ENCODE measurements at places on chromosomes 16 and 17.

- DNase-seq, result no peak
These were observed 141.8 kb downstream of the KATNIP start for GRCh38 chr16:27691721-27692120.

- DNase-seq, result no peak
These were observed 10.5 kb downstream of the NXN start for GRCh38 chr17:968812-969730.

DNA sequence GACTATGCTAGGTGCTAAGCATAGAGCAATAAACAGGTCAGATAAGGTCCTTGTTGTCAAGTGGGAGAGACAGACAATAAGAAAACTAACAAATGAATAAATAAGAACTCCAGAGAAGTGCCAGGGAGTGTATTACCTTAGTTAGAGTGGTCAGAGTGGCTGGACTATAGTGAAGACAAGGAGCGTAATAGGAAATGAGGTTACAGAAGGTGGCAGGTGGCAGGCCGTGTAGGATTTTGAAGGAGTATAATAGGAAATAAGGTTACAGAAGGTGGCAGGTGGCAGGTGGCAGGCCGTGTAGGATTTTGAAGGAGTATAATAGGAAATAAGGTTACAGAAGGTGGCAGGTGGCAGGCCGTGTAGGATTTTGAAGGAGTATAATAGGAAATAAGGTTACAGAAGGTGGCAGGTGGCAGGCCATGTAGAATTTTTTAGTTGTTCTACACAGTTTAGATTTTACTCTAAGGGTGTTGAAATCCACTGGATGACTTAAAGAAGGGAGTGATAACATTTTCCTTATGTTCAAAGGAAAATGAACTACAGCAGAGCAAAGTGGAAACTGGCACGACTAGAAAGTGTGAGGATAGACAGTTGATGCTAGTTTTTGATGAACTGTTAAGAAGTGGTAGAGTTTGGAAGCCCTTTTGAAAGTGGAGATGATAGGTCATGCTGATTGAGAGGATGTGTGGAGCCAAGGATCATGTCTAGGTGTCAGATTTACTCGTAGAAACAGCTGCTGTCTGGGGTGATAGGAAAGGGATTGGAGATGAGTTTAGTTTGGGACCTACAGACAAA is 3.6 kb upstream of the KRTAP3-1 start:
- DNase-seq, result no peak

- no peak for DNase-seq
These were observed 398.5 kb downstream of the RBFOX1 start for GRCh38 chr16:7731141-7731540.

- no peak for DNase-seq
These were observed 12.0 kb downstream of the MYL4 start for GRCh38 chr17:47221154-47221553.

DNA sequence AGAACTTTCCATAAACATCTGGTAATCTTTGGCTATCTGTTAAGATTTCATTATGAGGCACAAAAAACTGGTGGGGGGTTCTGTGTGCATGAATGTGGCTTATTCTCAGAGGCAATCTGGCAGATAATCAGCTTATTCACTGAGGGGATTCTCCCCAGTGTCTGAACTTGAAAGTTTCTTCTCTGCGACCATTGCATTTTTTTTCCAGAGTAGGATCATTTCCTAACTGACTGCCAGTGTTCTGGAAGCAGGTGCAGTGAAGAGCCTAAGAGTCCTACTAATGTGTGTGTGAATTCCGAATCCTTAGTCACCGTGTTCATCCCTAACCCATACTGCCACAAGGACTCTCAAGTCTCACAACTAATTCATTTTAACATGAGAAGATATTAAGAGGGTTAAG is 64.9 kb upstream of the LRRC37A3 start:
- DNase-seq, result no peak

- DNase-seq, result no peak
These were observed 9.8 kb downstream of the PSKH1 start for GRCh38 chr16:67902831-67903230.

GRCh38 chr16:3729161-3730112 is 12.1 kb upstream of the TRAP1 start:
- no peak for DNase-seq

DNA sequence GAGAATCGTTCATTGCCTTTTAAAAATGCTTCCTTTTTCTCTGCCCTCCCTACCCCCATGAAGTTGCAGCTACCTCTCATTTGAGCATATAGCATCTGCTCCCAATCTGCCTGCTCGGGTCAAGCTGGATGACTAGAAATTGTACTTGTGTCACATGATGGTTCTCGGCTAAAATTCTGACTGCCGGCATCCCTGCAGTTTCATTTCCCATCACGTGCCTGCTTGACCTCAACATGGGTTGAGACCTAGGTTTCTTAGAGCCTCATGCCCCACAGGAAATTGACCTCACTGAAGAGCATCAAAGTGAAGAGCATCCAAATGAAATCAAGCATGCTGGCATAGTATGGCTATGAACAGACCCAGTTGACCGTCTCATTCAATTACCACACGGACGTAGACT is 581.6 kb upstream of the PSMD7 start:
- DNase-seq, result no peak

DNA sequence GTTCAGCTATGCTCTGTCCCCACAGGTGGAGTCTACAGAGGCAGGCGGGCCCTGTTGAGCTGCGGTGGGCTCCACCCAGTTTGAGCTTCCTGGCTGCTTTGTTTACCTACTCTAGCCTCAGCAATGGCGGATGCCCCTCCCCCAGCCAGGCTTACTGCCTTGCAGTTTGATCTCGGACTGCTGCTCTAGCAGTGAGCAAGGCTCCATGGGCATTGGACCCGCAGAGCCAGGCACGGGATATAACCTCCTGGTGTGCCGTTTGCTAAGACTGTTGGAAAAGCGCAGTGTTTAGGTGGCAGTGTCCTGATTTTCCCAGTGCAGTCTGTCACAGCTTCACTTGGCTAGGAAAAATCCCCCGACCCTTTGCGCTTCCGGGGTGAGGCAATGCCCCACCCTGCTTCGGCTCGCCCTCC is 89.1 kb downstream of the BCAS3 start:
- no peak for DNase-seq

DNA sequence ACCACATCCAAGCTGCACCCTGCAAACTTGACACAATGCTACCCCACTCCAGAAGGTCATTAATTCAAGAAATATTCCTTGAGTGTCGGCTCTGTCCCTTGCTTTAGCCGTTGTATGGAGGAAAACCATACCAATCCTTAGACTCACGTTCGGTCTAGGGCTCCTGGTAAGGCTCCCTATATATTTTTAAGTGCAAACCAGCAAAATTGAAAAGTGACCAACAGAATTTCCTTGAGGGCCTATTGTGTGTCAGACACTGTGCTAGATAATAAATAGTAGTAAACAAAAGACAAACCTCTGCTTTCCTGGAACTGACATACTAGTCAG is 390 bp upstream of the BBS2 start:
- no peak for DNase-seq

DNA sequence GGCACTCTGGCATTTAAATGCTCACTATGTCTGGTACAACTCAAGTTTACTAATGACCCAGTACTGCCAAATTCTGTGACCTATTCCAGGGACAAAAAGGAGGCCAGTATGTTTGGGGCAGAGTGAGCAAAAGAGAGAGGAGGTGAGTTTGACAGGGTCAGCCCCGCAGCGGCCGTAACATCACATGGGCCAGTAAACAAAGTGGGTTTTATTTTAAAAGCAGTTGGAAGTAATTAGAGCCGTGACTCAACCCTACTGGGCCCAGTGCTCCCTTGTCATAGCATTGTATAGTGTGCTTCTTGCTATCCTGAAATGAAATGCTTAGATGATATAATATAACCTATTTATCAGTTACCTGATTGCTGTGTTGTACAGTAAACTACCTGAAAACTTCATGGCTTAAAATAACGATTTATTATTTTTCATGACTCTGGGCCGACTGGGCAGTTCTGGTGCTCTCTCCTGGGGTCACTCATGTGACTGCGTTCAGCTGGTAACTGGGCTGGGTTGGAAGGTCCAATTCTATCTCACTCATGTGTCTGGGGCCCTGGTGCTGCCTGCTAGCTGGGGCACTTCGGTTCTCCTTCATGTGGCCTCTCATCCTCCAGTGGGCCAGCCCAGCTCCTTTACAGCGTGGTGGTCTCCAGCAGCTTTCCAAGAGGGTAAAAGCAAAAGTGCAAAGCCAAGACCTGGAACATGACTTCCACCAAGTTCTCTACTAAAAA is 27.4 kb downstream of the IQCK start:
- no peak for DNase-seq

GRCh38 chr17:75979705-75980187 is 706 bp downstream of the TEN1 start:
- no peak for DNase-seq

GRCh38 chr16:74160759-74161158 is 135.9 kb upstream of the PSMD7 start:
- DNase-seq, result no peak

DNA sequence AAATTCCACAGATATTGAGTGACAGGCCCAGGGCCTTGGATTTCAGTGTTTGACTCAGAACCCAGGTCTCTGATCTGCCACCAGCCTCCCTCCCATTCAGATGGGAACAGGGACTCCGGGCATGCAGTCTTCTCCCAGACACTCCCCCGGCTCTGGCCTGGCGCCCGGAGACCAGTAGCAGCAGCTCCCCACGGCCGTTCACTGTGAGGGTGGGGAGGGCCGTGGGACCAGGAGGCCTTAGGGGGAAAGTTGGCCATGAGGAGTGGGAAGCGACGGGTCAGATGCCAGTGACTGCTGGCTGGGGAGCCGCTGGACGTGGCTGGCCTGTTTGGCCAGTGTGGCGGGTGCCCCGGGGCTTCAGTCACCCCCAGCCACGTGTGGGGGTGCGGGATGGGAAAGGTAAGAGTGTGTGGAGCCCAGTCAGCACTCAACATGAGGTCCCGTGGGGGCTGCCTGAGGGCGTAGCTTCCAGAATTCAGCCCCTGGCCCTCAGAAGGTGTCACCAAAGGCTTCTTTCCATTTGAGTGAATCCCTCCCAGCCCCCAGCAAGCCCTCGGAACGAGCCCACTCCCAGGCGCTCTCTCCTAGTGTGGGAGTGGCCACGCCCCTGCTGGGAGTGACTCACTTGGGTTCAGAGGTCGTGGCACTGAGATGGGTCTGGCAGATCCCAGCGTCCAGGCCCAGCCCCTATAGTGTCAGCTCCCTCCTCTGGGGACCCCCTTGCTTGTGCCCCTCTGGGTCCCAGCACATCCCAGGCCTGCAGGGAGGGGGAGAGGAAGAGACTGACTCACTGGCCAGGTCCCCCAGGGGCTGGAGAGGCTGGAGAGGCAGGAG is 309.4 kb downstream of the SEC14L1 start:
- no peak for DNase-seq

DNA sequence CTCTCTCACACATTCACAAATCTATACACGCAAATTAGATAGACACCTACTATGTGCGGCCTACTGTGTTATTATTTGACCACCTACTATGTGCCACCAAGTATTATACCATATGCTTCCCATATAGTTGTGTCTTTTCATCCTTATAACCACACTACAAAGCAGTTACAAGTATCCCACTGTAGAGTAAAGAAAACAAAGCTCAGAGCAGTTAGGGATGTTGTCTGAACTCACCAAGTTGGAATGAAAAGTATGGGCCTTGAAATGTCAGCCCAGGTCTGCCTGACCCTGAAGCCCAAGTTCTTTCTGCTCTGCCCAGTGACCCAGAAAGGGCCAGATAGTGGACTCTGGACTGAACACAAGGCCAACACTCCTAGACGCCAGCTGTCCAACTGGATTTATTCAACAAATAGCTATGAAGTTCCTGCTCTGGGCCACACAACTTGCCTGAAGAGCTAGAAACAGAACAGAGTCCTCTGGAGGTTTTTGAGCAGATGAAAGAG is 8.5 kb downstream of the KRT37 start:
- no peak for DNase-seq

DNA sequence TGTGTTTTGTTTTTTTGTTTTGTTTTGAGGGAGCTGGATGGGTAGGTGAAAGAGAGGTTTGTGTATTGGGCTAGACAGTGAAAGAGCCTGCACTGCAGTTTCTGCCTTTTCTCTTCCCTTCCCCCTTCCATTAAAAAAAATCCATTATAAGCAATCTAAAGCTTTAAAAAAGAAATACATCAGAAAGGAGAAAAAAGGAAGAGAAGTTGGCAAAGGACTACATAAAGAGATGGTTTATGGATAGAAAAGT is 10.7 kb upstream of the EEF2K start:
- DNase-seq, result no peak

GRCh38 chr17:72079700-72080099 is 41.1 kb upstream of the SOX9 start:
- DNase-seq, result no peak

All from D721Med (cell line).